ENCODE measurements at places on chromosomes 7 and 10.

DNA sequence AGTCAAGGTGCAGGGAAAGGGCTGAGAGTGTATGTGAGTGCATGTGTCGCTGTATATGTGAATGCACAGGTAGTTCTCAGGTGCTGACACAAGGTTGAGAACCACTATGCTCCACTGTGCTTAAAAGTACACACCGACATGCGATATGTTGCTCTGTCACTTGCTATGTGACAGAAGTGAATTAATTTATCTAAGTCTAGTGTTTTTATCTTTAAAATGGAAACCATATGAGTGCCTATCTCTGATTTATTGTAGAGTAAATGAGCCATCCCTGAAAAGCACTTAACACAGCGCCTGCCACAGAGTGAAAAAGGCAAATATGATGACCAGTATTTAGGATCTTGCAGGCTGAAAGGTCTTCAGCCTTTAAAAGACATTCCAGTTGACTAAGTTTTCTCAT lies 4.9 kb downstream of the SLC35B4 start:
- DNase-seq: no peak
- no peak overlapping the region for H3K4me3 ChIP-seq
- H3K4me1 ChIP-seq: peaks cover 5% of the 10 kb centered on the region
- H3K36me3 ChIP-seq: no peaks in the 10 kb centered on the region

GRCh38 chr10:38093816-38094157 lies 350 bp upstream of the ZNF37A start:
- peak overlapping the region; percentile 77 for H3K27ac ChIP-seq
- no peaks in the 10 kb centered on the region for H3K4me1 ChIP-seq
- no peaks in the 10 kb centered on the region for H3K27me3 ChIP-seq
- H3K4me3 ChIP-seq: peak overlapping the region; percentile 71

GRCh38 chr10:118238573-118239235 lies 103.4 kb downstream of the FAM204A start:
- DNase-seq: no peak
- H3K36me3 ChIP-seq: no peaks in the 10 kb centered on the region
- peaks cover 5% of the 10 kb centered on the region for H3K4me1 ChIP-seq
- peaks cover 56% of the 10 kb centered on the region for H3K27me3 ChIP-seq

DNA sequence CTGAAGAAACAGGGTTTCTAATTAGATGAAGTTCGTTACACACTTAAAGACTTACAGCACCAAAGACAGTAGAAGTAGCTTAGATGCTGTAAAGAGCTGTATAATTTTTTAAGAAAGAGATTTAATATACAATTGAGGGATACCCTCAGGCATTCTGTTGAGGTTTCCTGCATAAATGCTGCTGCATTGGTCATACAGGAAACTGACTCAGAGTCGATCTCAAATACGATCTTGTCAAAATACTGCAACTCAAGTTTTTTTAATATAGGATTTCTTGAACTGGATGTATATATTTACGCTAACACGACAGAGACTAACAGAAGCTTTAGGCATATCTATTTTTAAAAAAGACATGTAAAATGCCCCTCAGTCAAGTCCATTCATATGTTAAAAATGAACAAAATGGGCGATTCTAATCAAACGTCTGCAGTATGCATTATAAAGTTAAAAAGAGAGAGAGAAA lies 2.4 kb upstream of the ARID5B start:
- peaks cover 38% of the 10 kb centered on the region for H3K4me1 ChIP-seq
- peak overlapping the region; percentile 100 for H3K27ac ChIP-seq
- peak overlapping the region; percentile 93 for H3K4me3 ChIP-seq
- H3K36me3 ChIP-seq: no peaks in the 10 kb centered on the region
- H3K27me3 ChIP-seq: no peaks in the 10 kb centered on the region
- DNase-seq: no peak
